ENCODE measurements at places on chromosomes 16 and 17.

DNA sequence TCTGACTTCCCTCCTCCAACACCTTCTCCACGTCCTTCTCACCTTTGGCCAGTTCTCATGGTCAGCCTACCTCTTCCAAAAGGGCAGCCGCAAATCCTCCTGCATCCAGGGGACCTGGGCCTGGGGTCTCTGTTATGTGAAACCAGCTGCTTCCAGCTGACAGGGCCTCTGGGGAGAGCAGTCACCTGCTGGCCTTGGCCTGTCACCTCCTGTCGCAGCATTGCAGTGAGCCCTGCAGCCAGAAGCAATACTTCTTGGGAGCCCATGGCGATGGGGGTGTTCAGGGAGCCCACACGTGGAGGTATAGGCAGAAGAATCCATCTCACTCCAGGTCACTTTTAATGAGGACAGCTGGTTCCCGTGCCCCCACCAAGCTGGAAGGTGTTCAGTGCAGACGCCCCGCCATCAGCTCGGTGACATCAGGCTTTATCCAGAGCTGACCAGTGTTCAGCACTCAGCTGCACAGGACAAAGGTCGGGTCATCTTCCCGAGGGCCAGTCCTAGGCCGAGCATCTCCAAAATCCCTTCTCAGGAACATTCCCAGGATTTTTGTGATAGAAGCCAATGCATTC lies 1.7 kb upstream of the SLC47A2 start:
- no peak for DNase-seq

DNA sequence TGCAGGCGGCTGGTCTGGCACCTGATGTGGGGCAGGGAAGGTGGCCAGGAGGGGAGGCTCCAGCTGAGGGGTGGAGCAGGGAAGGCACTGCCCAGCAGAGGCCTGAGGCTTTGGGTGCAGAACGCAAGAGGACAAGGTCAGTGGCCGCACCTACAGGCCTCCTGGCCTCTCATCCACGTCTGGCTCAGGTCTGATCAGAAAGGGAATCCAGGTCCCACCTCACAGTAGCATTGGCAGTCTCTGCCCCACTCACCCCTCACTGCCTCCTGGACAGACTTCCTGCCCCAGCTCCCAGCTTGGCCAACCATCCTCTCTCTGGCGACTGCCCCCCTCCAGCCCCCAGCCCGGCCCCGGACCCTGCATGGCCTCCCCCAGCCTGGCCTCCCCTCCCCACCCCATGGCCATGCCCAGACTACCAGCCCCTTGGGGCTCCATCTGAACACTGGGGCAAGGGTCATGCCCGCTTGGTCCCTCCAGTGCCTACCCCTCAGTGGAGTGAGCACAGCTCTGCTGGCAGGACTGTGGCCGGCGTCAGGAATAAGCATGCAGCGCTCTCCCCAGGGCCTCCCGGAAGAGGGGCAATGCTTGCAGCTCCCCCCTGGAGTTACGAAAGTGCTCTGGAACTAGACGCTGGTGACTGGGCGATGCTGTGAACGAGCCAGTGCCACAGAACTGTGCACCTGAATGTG lies 4.6 kb downstream of the UTS2R start:
- no peak for DNase-seq

GRCh38 chr17:47621293-47622179 lies 28.2 kb upstream of the KPNB1 start:
- no peak for DNase-seq

DNA sequence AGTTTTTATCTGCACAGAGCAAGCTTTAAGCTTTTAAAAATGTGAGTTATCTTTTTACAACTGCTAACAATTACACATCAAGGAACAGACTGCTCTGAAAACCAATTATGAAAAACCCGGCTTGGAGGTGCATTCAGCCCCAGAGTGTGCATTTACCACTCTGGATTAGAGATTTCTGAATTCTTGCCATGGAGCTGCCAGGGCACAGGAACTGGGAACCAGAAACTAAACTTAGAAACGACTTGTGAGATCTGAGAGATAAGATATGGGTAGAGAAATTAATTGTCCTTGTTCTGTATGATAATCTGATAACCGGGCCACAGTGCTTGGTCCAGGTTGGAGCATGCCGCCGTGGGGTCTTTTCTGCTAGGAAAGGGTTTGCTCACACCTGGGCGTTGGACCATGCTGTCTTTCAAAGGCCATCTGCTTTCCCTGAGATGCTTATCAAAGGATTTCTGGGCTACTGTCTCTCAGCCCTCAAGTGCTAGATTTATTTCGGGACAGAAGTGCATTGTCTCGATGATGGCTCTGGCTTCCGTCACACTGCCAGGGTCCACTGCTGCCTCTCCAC lies 210.0 kb downstream of the MAF start:
- no peak for DNase-seq

- no peak for DNase-seq
These were observed 115.9 kb upstream of the CDH13 start for GRCh38 chr16:82510789-82511305.
